NCI-H460 (cell line): ENCODE measurements at places on chromosomes 6 and 20.
A peak's percentile ranks its signal among the peaks of the same experiment; 100 is the strongest.

DNA sequence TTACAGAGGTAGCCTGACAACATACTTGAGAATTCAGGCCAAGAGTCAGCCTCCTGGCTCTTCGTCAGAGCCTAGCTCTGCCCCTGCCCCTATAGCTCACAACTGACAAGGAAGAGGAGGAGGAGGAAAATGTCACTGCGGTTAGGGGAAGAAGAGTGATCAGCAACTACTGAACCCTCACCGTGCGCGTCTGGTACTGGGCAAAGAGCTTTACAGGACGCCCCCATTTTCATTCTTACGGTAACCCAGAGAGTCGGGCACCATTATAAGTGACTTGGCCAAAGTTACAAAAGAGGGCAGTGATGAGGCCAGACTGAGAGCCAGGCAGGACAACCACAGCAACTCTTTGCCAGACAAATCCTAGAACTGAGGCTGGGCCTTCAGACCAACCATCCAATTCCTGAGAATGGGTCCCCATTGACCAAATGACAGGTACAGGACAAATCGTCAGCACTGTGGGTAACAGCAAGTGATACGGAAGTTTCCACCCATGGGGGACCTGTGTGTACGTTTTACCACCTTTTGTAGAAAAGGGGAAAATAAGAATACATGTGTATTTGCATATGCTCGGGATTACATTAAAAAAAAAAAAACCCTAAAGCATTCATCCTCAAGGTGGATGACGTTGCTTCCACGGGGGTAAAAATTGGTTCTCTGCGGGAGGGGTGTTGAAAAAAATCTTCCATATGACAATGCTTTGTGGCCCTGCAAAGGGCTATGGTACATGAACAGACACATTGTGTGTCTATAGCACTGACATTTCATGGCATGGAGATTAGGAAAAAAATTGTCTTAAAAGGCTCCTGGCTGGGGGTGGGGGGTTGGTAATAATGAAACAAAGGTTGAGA is 118.0 kb downstream of the NFATC2 start:
- no peak for DNase-seq

- DNase-seq = no peak
These were observed 2.5 kb upstream of the TMEM14C start for GRCh38 chr6:10720265-10720959.

- no peak for DNase-seq
These were observed 69.1 kb downstream of the GRIK2 start for GRCh38 chr6:101462576-101462975.

- DNase-seq = no peak
These were observed 104.2 kb downstream of the NCOA3 start for GRCh38 chr20:47605673-47606413.

DNA sequence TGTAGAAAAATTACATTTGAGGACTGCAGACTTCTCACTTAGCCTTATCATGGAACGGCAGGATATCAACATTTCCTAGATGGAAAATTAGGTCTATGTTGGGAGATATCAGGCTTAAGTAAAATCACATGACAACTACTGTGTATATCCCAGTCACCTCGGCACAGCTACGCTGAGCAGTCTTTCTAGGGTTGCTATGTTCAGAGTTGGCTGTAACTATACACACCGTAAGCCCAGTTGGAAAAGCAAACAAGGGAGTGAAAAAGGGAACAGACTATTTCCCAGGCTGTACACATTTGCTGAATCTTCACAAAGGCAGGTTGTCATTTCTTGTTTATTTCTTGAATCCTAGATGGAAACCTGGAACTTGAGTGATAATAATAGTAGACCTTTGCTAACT is 80.7 kb upstream of the PTPRK start:
- no peak for DNase-seq

DNA sequence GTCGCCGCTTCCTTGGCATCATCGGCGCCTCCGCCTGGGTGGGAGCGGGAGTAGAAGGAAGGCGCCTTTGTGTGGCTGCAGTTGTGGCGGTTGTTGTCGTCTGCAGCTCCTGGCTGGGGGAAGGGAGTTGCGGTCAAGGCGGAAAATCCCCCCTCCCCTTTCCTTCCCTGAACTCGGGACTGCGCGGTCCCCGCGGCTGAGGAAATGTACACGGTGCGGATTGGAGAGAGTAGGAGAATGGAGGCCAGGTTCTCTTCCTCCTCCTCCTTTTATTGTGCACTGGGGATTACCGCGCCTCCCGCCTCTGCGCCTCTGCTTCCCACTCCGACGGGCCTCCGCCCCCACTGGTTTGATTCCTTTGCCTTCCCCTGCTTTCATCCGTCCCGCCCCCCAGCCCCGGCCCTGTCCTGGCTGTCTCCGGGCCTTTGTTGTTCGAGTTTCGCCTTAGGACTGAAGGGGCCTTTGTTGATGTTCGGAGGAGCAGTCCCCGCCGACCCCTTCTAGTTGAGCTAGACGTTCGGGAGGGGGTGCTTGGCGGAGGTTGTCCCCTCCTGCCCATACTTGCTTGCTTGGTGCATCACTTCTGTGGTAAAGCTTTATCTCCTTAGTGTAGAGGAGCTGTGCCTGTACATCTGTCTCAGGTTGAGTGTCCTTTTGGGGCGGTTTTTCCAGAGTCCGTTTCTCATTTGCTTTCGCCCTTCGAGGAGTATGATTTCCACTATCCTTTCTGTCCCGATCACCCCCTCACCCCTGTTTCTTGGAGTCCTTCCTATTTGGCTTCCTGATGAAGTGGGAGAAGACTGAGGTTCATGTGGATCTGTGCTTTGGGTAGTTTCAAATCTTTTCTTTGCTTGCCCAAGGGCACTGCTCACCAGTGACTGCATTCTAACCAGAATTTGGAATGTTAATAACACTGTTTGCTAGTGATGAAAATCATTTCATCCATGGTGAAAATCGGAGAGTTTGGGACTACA is 764 bp downstream of the ZNF292 start:
- peak; percentile 2 for DNase-seq

- DNase-seq = no peak
These were observed 935.1 kb downstream of the KIF16B start for GRCh38 chr20:15637950-15638754.

DNA sequence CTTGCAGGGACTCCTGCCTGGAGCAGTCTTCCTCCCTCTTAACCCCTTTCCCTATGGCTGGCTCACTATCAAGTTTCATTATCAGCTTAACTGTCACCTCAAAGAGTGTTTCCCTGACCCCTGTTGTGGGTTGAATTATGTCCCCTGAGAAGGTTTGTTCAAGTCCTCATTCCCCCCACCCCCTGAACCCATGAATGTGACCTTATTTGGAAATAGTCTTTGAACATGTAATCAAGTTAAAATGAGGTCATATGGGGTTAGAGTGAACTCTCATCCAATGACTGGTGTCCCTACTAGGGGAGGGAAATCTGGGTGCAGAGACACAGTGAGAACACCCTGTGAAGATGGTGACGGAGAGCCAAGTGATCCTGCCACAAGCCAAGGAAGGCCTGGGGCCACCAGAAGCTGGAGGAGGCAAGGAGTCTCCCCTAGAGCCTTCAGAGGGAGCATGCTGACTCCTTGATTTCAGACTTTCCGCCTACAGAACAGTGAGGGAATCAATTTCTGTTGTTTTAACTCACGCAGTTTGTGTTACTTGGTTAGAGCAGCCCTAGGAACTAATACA is 165.2 kb upstream of the TOP1 start:
- no peak for DNase-seq

DNA sequence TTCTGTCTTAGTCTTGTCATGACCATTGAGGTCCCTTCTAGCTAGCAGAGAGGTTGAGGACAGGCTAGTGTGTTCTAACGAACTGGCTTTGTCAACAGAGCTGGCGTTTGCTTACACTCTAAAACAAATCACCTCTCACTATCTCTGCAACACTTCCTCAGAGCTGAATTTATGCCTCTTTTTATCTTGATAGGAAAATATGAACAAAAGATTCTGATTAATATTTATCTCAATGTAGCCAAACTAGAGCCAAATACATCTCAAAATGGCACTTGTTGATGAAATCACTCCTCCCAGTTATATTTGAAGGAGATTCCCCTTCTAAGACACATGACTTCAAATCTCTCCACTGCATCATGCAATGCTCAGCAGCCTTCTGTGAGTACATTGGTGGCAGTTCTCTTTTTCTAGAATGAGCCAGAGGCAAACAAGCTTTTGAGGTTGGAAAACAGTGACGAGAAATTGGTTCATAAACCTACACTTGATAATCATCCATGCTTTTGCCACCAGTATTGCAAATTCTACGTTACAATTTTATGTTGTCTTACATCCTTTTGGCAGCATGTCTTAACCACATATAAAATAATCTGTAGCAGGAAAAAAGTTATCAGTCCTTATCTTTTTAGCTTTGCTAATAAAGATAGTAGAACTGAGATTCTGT is 615.7 kb upstream of the CITED2 start:
- DNase-seq = no peak

DNA sequence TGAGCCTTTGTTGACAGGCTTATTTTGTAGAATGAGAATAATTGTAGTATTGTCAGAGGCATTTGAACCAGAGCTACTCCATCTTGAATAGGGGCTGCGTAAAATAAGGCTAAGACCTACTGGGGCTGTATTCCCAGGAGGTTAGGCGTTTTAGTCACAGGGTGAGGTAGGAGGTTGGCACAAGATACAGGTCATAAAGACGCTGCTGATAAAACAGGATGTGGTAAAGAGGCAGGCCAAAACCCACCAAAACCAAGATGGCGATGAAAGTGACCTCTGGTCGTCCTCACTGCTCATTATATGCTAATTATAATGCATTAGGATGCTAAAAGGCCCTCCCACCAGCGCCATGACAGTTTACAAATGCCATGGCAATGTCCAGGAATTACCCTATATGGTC is 82.7 kb downstream of the PFDN4 start:
- no peak for DNase-seq

DNA sequence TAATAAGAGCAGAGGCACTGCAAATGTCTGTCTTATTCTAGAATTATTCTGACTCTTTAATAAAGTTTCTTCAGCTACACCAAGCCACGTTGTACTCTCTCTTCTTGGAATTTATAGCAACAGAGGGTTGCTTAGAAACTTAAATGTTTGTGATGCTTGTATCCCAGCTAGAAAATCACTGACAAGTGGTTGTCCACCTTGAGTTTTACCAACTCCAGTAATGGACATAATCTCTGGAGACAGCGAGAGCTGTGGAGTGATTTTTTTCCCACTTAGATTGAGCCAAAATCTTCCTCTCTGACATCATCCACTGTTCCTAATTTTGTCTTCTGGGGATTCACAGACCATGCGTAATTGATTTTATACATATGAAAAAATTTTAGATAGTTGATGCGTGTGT is 8.0 kb downstream of the ECT2L start:
- no peak for DNase-seq

GRCh38 chr6:119158057-119158848 is 79.8 kb upstream of the FAM184A start:
- no peak for DNase-seq

GRCh38 chr20:9200620-9201019 is 131.7 kb downstream of the PLCB4 start:
- DNase-seq = no peak

- no peak for DNase-seq
These were observed 505.0 kb downstream of the PRKN start for GRCh38 chr6:162222521-162222920.

- DNase-seq = no peak
These were observed 125.7 kb downstream of the TCP11 start for GRCh38 chr6:35015476-35015875.

DNA sequence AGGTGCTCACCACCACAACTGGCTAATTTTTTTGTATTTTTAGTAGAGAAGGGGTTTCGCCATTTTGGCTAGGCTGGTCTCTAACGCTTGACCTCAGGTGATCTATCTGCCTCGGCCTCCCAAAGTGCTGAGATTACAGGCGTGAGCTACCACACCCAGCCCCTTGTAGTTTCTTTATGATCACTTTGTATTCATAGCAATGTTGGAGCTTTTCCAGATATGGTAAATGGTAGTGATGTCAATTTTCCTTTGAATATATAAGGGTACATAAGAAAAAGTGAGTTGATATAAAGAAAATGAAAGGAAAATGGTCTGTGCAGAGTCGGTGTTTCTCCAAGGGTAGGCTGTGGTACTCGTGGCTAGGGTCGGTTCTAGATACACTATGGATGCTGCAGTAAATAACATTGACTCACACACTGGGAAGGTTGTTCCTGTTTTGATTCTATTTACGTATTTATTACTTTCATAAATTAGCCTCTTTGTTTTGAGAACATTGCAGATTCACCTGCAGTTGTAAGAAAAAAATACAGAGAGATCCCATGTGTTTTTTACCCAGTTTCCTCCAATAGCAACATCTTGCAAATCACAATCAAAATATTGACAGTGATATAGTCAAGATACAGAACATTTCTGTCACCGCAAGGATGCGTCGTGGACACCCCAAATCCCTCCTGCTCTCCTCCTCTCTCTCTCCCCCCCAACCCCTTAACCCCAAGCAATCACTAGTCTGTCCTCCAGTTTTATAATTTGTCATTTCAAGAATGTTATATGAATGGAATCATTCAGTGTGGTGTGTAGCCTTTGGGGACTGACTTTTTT is 2.5 kb downstream of the ZNF831 start:
- DNase-seq = no peak

GRCh38 chr6:144955859-144956258 is 670.7 kb downstream of the UTRN start:
- no peak for DNase-seq

DNA sequence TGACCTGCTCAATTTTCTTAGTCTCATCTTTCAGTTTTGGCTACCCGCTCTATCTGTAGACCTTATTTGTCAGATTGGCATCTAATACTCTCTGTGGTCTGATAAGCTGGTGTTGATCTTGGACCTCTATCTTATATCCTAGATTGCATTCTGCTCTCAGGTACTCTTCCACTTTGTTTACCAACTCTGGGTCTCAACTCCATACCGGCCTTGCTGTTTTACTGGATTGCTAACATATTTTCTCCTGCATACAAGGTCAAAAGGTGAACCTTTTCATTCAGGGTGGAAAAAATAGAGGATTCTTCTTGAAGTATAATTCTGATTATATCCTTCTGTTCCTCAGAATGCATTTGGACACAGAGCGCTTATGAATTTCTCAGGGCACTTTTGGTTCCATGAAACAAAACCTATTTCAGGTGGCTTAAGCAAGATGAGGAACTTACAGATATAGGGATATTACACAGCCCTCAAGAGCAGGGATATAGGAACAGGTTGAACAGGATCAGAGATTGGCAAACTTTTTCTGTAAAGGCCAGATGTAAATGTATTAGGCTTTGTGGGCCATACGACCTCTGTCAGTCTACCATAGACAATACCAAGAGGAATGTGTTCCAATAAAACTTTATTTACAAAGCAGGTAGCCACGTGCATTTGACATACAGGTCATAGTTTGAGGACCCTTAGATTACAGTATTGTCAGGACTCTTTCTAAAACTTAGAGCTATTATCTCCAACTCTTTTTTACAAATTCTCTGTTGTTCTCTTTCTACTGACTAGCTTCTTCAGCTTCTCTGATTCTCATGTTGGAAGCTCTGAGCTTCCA is 2.5 kb upstream of the SH3BGRL2 start:
- no peak for DNase-seq
